ENCODE measurements at places on chromosomes 12 and 14.

DNA sequence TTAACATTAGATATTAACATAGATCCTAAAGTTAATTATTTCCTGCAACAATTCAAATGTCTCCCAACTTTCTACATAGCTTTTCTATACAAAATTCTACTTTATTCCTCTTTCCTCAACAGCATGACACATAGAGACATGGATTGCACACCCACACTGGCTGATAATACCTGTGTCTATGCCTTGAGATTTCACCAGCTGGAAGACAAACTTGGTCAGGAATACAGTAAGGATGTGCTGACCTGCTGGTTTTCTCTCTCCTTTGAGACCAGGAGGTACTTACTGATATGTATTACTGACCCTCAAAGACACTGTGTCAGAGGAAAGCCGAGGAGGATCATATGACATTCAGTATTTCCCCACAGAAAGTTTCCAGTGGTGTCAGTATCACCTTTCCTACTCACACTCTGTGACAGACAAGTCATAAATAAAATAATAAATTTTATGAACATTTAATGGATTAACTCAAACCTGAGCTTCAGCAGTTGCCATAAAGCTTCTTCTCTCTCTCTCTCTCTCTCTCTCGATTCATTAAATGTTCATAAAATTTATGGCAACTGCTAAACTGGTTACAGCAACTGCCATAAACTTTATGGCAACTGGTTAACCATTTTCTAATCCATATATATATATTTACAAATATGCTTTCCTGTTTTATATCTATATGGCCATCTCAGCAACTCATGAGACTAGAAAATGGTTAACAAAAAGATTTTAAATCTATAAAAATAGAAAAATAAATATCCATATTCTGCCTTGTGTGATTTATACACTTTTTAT, 22.7 kb downstream of the EIF2S3B start:
- DNase-seq: no peak
- H3K36me3 ChIP-seq: no peaks in the 10 kb centered on the region
- H3K4me3 ChIP-seq: no peak overlapping the region
- H3K27me3 ChIP-seq: no peaks in the 10 kb centered on the region

GRCh38 chr12:70002912-70003255, 177.9 kb downstream of the MYRFL start:
- no peaks in the 10 kb centered on the region for H3K27me3 ChIP-seq
- no peak overlapping the region for H3K4me3 ChIP-seq
- no peak for DNase-seq

- DNase-seq: no peak
- peak overlapping the region; percentile 87 for H3K4me3 ChIP-seq
Observed at GRCh38 chr14:60090864-60091519, 731 bp upstream of the PCNX4 start.

GRCh38 chr12:127245009-127245408, 1022.0 kb upstream of the TMEM132C start:
- H3K4me1 ChIP-seq: no peaks in the 10 kb centered on the region
- H3K4me3 ChIP-seq: no peak overlapping the region
- no peaks in the 10 kb centered on the region for H3K27me3 ChIP-seq
- DNase-seq: no peak
- no peaks in the 10 kb centered on the region for H3K36me3 ChIP-seq

DNA sequence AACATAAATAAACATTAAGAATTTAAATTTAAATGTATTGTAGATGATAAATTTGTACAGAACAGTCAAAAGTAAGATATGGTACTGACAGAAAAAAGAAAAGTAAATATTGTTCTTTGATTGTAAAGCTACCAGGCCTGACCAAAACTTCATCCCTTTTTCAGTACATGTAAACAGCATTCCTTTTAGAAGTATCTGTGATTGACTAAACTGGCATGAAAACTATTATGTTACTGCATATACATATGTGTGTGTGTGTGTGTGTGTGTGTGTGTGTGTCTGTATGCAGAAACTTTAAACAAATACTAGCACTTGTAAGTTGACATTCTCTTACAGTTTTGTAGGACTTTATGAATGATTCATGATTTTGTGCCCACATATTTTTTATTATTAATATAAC, 270.9 kb downstream of the C12orf50 start:
- H3K36me3 ChIP-seq: no peaks in the 10 kb centered on the region
- H3K4me1 ChIP-seq: no peaks in the 10 kb centered on the region
- no peak for DNase-seq
- no peak overlapping the region for H3K4me3 ChIP-seq
- H3K27ac ChIP-seq: no peak overlapping the region

DNA sequence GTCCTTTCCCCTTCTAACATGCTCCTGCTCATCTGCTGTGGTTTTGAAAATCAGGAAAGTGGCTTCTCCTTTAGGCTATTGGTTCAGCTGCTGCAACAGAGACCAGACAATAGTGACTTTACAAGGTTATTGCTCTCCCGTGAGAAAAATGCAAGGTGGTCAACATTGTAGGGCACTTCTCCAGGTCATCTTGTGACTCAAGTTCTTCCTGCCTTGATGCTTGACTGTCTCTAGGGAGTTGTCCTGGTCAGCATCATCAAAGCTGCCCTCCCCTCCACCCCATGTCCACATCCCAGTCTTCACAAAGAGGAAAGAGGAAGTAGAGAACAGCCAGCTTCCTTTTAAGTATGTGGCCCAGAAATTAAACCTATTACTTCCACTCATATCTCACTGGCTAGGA, 3.9 kb upstream of the TMEM63C start:
- H3K27me3 ChIP-seq: peaks cover 5% of the 10 kb centered on the region
- H3K36me3 ChIP-seq: no peaks in the 10 kb centered on the region
- DNase-seq: no peak
- H3K4me3 ChIP-seq: no peak overlapping the region

DNA sequence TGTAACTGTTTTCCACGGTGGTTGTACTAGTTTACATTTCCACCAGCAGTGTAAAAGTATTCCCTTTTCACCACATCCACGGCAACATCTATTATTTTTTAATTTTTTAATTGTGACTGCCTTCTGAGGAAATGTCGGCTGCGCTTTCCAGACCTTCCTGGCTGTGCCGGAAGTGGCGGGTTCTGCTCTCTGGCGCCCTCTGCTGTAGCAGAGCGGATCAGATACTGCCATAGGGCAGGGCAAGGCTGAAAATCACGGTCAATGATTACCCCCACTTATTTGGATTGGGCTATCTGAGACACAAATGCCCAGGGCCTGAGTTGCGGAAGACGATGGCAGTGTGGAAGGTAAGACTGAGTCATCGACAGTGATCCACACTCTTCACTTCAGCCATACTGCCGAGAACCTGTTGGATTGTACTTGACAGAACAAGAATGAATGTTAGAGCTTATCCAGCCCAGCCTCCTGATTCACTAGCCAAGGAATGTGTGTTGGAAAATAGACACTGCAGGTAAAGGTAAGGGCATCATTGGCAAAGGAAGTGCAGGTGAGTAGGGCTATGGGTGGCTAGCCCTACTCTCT, 124.2 kb downstream of the NTF3 start:
- H3K27ac ChIP-seq: no peak overlapping the region
- no peaks in the 10 kb centered on the region for H3K36me3 ChIP-seq
- H3K4me3 ChIP-seq: no peak overlapping the region

- H3K4me3 ChIP-seq: peak overlapping the region; percentile 18
- H3K36me3 ChIP-seq: no peaks in the 10 kb centered on the region
- no peak for DNase-seq
Observed at GRCh38 chr12:11901701-11902524, 168.8 kb upstream of the BCL2L14 start.

DNA sequence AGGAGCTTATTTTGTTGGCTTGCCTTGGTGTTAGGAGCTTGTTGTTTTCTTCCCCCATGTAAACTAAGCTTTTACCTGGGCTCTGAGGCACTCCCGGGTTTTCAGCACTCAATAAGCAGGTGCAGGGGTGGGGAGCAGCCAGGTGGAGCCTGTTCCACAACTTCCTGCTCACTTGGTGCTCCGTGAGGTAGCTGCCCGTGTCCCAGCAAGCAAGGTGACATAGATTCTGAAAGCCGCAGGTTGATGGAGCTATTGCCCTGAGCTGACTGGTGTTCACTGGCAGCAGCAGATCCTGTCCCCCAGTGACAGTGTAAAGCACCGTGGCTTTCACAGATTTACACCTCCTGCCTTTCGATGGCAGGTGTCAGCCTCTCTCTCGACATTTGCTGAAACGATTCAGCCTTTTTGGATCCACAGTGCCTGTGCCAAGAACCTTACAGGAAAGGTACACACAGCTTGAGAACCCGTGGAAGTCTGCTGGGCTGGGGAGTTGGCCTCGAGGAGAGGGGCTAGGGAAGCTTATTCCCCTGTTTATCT, 295.7 kb upstream of the FKBP4 start:
- H3K36me3 ChIP-seq: no peaks in the 10 kb centered on the region
- peaks cover 7% of the 10 kb centered on the region for H3K27me3 ChIP-seq
- no peak overlapping the region for H3K4me3 ChIP-seq
- H3K4me1 ChIP-seq: no peaks in the 10 kb centered on the region
- DNase-seq: no peak

DNA sequence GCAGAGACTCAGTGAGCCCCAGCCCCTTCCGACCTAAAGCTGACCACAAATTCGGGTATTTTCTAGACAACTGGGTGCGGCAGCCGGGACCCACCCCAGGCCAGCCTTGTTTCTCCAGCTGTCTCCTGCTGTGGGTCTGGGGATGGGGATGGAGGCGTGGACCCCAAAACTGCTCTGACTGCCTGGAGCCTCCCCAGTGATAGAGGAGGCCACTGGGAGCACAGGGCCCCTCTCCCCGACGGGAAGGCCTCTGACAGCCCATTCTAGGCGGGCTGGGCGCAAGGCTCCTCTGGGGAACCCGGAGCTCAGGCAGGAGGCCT, 38.2 kb upstream of the TDRD9 start:
- no peaks in the 10 kb centered on the region for H3K4me1 ChIP-seq
- no peaks in the 10 kb centered on the region for H3K36me3 ChIP-seq
- DNase-seq: no peak
- H3K27ac ChIP-seq: no peak overlapping the region
- no peaks in the 10 kb centered on the region for H3K27me3 ChIP-seq

DNA sequence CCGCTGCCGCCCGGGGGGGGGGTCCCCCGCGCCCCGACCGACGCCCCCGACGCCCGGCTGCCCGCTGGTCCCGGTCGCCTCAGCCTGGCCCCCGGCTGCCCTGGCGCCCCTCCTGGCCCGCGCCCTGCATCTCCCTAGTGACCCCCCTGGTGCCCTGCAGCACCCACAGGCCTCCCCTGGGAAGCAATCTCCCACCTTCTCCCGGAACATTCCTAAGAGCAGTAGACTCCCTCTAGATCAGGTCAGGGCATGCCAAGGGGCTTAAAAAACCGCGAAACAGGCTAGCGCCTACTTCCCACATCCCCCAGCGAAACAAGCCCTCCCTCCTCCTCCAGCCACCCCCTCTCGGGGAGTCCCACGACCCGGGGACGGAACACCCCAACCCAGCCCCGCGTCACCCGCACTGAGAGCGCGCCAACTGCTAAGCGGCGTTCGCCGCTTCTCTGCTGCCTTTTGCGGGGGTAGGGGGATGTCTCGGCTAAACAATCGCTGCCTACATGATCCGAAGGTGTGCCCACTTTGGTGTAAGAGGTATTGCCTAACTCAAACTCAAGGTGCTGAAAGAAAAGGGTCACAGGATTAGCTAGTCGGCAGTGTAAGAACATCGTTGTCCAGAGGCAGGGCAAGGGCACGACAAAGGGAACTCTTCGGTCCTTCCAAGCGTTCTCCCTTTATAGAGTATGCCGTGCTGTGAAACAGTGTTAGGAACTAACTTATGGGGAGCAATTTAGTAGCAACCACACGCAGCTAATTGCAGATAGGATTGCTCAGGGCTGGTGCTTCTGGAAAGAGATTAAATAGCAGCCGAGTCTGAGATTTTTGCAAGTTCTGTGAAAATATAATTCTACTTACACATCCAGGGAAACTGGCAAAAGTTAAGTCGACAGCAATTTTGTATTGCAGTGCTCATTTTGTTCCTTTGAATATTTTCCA, 619 bp upstream of the NTN4 start:
- no peaks in the 10 kb centered on the region for H3K36me3 ChIP-seq
- H3K4me3 ChIP-seq: peak overlapping the region; percentile 58
- H3K27ac ChIP-seq: no peak overlapping the region
- DNase-seq: peak; percentile 40
- H3K4me1 ChIP-seq: peaks cover 6% of the 10 kb centered on the region

GRCh38 chr12:51051787-51052186, 3.7 kb downstream of the LETMD1 start:
- peaks cover 12% of the 10 kb centered on the region for H3K4me1 ChIP-seq
- peaks cover 32% of the 10 kb centered on the region for H3K36me3 ChIP-seq
- no peak for DNase-seq
- no peak overlapping the region for H3K4me3 ChIP-seq

DNA sequence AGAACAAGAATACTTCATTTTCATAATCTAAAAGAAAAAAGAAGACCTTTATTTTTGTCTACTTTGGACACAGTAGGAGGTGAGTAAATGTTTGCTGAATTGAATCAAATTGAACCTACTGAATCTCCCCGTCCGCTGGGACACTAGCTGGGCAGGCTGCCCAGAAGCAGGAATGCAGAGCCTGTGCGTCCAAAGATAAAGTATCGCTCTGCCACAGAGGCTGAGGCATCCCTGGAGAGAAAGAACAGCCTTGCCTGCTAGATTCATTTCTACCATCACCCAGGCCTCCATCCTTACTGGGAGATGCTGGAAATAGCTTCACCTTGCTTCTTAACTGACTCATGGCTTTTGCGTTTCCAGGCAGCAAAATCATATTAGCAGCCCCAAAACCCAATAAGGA, 64.1 kb upstream of the TSPAN11 start:
- DNase-seq: no peak
- no peak overlapping the region for H3K4me3 ChIP-seq
- H3K27me3 ChIP-seq: no peaks in the 10 kb centered on the region
